ENCODE measurements at places on chromosomes 2 and 18.

GRCh38 chr2:198374375-198375082, 570.1 kb downstream of the PLCL1 start:
- DNase-seq = peak; percentile 61

GRCh38 chr2:55403256-55403998, 16.2 kb downstream of the CCDC88A start:
- no peak for DNase-seq

- DNase-seq = no peak
Measured at GRCh38 chr2:176234156-176234555, 35.1 kb upstream of the MTX2 start.

DNA sequence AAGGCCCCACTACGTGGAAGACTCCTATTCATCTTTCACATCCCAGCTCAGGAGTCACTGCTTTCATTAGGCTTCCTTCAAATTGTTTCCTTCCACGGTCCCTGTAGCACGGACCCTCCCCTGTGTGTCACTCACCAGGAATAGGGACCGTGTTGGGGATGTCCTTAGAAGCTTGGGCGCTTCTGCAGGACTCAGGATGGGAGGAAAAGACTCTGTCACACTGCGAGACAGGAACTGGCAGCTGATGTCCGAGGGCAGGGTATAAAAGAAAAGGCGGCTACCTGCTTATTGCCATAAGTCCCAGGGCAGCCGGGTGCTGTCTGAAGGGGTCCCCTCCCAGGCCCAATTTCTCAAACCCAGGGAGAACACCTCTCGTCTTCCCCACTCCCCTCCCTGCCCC, 79.1 kb downstream of the BCL2L11 start:
- no peak for DNase-seq

DNA sequence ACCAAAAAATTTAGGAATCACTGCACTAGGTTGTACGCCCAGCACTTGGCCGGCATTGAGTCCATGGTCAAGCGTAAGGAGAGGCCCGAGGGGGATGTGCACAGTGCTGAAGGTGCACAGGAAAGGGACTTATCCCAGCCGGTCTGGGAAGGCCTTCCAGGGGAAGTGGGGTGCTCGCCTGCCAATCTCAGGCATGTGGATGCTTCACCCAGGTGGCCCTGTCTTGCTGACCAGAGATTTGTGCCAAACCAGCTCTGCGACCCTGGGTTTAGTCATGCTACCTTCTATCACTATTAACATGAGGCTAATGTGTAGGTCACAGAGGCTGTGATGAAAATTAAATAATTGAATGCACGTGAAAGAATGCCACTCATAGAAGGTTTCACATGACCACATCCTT, 1.7 kb upstream of the ITM2C start:
- DNase-seq = no peak

- DNase-seq = no peak
Measured at GRCh38 chr2:127054996-127055785, 51.8 kb downstream of the BIN1 start.

DNA sequence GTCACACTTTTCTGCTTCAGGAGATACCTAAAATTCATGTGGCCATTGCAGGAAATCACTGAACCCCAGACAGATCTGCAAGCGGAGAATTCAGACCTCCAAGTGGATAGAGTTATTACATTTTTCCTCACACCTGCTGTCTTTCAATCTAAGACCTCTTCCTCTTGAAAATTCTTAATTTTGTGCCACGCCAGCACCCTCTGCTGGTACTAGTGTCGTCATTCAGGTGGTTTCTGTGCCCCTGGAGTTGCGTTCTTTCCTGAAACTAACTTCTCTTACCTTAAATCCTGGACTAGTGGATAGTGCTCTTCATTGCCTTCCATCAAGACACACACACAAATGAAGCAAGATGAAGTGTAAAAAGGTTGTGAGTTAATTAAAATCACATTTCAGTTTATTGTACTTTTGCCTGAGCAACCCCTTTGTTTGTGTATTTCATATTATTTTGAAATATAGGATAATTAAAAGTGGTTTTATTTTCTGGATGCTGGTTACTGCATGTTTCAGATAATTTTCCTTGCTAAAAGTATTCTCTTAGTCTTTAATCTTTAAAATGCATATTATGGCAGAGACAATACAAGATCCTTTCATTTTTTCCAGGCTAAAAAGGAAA, 1.6 kb upstream of the DNER start:
- no peak for DNase-seq

DNA sequence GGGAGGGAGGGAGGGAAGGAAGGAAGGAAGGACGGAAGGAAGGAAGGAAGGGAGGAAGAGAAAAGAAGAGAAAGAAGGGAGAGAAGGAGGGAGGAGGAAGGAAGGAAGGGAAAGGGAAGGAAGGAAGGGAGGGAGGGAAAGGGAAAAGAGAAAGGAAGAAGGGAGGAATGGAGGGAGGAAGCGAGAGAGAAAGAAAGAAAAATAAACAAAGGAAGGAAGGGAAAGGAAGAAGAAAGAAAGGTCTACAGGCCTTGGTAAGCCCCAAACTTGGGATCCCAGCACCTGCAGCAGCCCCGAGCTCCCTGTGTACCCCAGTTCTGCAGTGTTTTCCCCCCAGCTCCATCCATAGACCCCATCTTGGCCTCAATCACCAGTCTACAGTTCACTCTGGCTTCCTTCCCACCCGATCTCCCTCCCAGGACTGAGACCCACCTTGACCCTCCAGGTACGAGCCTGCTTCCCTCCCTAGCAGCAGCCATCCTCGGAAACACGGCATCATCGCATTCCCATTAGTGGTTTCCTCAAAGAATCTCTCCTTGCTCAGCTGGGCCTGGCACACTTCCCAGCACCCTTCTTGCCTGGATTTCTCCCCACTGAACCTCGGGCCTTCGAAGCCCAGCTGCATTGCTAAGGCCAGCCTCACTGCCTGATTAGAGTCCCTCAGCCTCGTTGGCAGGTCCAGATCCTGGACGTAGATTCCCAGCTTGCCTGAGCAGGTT, 46.1 kb upstream of the SH3BP4 start:
- DNase-seq = no peak

- no peak for DNase-seq
Measured at GRCh38 chr2:112993831-112994230, 11.4 kb upstream of the IL36A start.
